ENCODE measurements at places on chromosomes 7 and 10.

DNA sequence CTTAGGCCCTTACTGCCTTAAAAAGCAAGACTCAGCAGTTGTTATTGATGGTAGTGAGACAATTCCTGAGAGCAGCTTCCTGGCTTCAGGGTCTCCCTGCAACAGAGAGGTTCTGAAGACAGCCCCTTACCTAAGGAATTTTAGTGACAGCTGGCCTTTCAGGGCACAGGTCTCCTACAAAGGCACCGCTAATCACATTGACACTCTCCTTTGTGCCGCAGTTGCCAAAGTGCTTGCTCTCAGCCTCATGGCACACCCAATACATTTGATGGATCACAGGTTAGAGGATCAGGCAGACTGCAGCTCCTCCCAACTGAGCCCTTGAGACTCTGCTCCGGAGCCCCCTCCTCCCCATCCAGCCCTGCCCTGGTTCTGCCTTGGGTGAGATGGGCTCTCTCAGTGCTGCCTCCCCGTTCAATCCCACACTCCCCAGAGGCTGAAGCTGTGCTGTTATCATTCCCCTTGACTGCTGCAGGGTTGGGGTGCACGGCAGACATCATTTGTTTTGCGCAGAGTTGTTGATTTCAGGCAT, 198.2 kb downstream of the EMX2 start:
- no peak for DNase-seq

DNA sequence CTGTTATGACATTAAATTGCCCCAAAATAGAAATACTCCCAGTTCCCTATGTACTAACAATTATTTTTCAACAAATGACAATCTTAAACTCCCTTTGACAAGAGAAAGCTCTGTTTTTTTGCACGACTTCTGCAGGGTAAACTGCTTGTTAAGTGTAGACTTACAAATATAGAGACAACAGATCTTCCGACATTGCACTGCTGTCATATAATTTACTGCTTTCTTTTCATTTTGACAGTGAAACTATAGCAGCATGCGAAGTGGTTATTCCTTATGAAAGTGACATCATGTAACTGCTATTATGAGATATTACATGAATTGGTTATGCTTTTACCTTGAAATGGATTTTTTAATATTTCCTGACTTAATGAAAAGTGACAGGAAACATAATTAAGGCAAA, 659.9 kb downstream of the SDK1 start:
- no peak for DNase-seq

DNA sequence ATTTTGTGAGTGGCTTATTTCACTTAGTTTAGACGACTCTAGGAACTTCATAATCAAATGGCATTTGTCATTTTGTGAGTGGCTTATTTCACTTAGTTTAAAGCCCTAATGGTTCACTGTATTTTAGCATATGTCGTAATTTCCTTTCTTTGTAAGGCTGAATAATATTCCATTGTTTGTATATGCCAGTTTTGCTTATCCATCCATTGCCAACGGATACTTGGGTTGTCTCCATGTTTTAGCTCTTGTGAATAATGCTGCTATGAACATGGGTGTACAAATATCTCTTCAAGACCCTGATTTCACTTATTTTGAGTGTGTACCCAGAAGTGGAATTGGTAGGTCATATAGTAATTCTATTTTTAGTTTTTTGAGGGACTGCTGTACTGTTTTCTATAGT, 31.8 kb downstream of the DOCK1 start:
- no peak for DNase-seq

DNA sequence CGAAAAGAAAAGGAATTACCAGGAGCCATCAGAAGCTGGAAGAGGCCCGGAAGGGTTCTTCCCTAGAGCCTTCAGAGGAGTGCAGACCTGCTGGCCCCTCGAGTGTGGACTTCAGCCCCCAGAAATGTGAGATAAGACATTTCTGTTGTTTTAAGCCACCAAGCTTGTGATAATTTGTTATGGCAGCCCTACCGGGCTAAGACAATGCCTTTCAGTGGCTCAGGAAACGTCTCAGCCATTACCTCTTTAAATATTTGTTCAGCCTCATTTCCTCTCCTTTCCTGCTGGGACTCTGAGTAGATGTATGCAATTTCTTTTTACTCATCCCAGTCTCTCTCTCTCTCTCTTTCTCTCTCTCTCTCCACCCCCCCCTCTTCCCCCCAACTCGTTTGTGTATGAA, 174.7 kb upstream of the GRB10 start:
- DNase-seq, result no peak

DNA sequence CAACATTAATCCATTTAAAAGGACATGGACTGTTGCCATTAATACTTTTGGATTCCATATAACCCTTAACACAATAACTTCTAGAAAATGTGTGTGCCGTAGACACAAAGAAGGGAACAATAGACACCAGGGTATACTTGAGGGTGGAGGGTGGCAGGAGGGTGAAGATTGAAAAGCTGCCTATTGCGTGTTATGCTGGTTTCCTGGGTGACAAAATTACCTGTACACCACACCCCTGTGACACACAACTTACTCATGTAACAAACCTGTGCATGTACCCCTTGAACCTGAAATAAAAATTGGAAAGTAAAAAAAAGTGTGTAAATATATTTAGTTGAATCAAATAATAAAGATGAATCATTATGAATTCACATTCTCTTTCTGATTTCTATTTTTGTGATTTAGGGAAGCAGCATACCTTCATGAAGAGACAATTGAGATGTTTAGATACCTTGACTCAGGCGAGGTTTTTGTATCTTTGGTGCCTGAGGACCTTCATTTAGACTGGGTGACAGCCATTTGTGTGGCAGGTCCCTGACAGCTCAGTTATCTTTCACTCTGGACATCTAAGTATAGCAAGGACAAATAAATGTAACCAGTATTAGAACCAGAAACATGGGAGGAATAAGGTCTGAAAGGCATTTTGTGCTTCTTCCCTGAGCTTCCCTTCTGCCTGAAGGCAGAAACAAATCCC, 28.7 kb downstream of the GIMAP8 start:
- no peak for DNase-seq

DNA sequence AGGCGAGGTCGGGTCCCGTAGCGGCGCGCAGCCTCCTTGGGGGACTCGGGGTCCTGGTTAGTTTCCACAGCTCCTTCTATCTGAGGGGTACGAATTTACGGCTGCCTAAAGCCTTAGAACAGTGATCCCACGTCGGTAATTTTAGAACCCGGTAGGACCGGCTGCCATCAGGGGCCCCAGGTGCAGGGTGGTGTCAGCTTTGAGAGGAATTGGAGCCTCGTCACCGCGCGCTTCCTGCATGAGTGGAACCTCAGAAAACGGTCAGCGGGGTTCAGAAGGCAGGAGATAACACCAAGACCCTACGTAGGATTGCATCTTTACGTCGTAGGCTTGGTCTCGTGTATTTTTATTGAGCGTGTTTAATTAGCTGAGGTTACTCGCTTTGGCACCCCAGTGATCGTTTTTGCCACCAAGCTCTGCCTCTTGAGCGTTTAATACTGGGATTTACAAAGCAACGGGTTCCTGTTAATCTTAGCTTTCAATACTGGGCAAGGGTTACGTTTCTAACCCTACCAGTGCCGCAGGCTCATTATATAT, 443 bp downstream of the RNF32 start:
- DNase-seq, result peak; percentile 21
